Left ventricle myocardium superior (tissue), 1 donor: ENCODE measurements at places on chromosomes 1 and 21. TPM values are rescaled to one million over a fixed set of nuclear protein-coding genes. Genes with fewer than 3 reads are reported as not detected.

The KRTAP13-2 gene
- not detected for total RNA-seq

The TGFBR3 gene
- 26.2 TPM for total RNA-seq

The TGFB2 gene
- total RNA-seq: 2.0 TPM

The RXRG gene
- total RNA-seq: 2.2 TPM

The SEMA4A gene
- total RNA-seq: 0.69 TPM

The MYBPH gene
- not detected for total RNA-seq

The RHCE gene
- total RNA-seq: 1.0 TPM

The PLEKHA6 gene
- 21.6 TPM for total RNA-seq

The TTLL10 gene
- total RNA-seq: not detected

The OR2T29 gene
- total RNA-seq: not detected

The FHL3 gene
- 13.3 TPM for total RNA-seq

The KRTAP6-2 gene
- not detected for total RNA-seq

The CFAP141 gene
- not detected for total RNA-seq

The NCAM2 gene
- total RNA-seq: 4.4 TPM

The AJAP1 gene
- 0.05 TPM for total RNA-seq

The CDC7 gene
- total RNA-seq: 1.2 TPM

The PPP1R8 gene
- 25.8 TPM for total RNA-seq

The OR2T35 gene
- not detected for total RNA-seq

The BSND gene
- total RNA-seq: not detected
